ENCODE measurements at places on chromosomes 3 and 15.

- DNase-seq, result no peak
Observed at GRCh38 chr15:39326306-39326975, 254.4 kb upstream of the THBS1 start.

DNA sequence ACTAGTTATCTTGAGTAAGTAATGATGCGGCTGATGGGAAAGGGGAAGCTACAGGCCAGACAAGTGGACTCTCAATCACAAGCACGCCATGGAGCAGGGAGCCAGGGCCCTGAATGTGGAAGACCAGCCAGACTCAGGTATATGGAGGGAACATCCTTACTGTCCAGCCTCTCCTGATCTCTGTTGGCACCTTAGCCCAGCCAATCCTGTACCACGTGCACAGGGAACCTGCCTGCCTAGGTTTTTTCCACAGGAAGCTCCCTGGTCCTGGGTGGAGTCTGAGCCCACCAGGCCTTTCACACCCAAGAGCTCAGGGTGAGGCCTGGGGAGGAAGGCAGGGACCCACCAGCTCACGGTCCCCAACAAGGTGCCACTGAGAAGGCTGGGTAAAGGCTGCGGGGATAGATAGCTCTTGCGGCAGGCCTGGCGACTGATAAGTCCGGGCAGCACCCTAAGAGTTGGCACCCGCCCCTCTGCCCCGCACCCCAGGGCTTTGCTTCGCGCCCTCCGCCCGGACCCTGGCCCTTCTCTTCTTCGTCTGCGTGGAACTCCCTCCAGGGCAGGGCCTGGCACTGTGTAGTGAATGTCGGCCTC lies 933 bp upstream of the APEH start:
- DNase-seq, result no peak

DNA sequence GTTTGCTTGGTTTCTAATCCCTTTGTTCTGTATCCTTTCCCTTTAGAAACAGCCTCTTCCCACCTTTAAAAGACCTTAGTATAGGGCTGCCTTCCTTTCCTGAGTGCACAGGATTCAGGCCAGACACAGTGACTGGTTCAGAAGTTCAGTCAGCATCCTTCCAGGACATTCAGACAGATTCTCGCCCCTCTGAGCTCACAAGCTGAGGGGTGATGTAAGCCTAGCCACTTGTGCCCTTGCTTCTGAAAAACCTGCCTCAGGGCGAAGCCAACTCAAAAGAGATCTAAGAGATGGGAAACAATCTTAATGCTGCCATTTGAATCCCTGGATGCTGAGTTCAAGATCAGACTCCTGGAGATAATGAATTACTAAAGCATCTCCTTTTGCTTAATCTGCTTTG lies 6.7 kb upstream of the NSMCE3 start:
- DNase-seq, result no peak

DNA sequence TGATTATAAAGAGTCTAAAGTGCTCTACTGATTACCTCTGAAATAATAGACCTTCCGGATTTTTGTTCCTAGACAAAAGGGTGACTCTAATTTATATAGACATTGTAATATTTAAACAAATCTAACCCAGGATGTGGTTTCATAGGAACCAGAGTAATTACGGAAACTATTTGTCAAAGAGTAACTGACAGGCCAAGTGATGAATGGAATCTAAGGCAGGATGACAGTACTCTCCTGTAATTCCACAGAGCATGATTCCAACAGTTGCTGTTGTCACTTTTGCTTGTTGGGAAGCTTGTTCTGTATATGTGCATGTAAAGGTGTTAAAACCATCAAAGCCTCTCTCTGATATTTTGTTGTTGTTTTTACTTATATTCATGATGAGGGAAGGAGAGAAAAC lies 1141.0 kb downstream of the IGSF11 start:
- peak; percentile 20 for DNase-seq

DNA sequence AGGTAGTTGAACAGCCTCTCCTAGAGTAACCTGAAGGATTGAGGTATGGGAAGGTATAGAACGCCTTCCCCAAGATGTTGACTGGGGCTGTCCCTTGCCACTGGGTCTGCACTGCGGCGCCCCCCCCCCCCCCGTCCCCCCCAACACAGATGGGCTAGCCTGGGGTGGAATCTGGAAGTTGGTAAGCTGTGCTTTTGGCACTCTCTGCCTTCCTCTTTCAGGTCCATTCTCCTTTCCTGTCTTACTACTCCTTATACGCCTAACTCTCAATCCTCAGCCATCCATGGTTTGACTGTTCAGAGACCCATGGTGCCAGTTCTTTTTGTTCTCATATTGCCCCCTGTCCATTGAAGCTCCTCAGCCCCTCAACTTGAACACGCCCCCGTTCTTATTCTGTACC lies 42.8 kb downstream of the MAP2K1 start:
- DNase-seq, result no peak

GRCh38 chr15:88805031-88805780 lies 2.0 kb downstream of the ACAN start:
- DNase-seq, result no peak

- DNase-seq, result no peak
Observed at GRCh38 chr3:137771401-137772213, 7.5 kb downstream of the SOX14 start.

- no peak for DNase-seq
Observed at GRCh38 chr3:150723946-150724345, 20.2 kb upstream of the ERICH6 start.

- DNase-seq, result peak; percentile 70
Observed at GRCh38 chr3:177358091-177358976, 161.1 kb upstream of the TBL1XR1 start.

DNA sequence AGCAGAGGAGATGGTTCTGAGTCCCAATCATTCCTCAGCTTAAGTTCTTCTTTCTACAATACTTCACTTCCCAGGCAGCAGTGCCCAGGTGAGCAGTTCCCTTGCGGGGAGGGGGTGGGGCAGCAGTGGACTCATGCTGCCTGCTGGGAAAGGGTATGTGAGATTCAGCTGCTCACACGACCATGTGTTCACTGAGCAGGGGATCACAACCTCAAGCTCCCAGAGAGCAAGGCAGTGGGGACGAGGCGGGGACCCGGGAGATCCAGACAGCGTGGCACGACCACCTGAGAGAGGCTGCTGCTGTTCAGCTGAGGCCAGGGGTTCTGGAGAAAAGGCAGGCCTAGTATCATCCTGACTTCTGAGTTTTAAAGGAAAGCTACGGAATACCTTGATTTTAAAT lies 166.6 kb downstream of the XXYLT1 start:
- no peak for DNase-seq

GRCh38 chr3:172256101-172256734 lies 192.0 kb downstream of the GHSR start:
- no peak for DNase-seq

- DNase-seq, result peak; percentile 74
Observed at GRCh38 chr15:72722071-72722696, 36.2 kb downstream of the BBS4 start.

DNA sequence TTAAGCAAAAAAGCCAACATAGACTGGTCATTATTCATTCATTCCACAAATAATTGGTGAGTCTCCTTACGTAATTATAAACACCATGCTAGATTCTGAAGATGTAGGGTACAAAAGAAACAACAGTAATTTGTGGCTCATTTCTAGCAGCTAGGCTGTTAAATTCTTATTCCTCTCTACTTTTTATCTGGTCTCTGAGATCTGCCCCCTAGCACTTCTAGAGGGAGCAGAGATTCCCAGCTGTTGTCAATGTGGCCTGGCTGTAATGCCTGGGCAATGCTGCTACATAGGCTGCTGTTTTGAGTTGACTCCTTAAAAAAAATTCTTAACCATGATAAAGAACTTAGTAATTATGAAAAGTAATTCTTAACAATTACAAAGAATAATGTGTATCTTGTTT lies 434.9 kb upstream of the THRB start:
- no peak for DNase-seq

DNA sequence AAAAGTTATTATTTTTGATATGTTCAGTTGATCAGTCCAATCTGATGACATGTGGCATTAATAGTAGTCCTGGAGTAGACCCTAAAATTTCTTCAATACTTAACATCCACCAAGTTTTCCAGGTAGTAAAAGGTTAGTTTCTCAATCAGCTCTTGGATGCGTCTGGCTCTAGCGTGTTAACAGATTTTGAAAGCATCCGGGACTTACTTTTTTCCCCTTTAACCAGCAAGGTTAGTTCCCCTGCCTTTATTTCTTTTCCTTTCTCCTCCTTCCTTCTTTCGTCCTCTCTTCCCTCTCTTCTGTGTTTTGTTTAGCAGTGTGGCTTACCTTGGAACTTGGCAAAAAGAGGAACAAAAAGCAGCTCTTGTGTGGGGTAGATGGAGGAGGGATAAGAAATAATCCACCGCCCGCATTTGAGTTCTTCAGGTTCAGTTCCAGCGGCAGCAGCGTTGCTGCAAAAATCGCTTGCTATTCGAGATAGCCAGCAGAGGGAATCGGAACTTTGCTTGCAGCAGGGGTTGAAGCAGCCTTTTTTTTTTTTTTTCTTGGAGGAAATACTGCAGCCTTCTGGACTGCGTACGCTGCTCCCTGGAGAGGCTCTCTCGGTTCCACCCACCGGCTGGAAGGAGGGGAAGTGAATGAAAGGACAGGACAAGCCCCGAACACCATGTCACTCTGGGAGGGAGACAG lies at the start of gene RBMS3:
TSS of gene RBMS3 (plus strand) at position 668 of the 690 bp plus-strand sequence.
- DNase-seq, result peak; percentile 98

- DNase-seq, result no peak
Observed at GRCh38 chr3:27507111-27507510, 22.9 kb upstream of the SLC4A7 start.

- no peak for DNase-seq
Observed at GRCh38 chr3:122916580-122916979, 111.0 kb downstream of the SEMA5B start.

- DNase-seq, result no peak
Observed at GRCh38 chr3:462851-463250, 266.3 kb downstream of the CHL1 start.

- no peak for DNase-seq
Observed at GRCh38 chr3:127165694-127166485, 27.0 kb upstream of the PRR23E start.

DNA sequence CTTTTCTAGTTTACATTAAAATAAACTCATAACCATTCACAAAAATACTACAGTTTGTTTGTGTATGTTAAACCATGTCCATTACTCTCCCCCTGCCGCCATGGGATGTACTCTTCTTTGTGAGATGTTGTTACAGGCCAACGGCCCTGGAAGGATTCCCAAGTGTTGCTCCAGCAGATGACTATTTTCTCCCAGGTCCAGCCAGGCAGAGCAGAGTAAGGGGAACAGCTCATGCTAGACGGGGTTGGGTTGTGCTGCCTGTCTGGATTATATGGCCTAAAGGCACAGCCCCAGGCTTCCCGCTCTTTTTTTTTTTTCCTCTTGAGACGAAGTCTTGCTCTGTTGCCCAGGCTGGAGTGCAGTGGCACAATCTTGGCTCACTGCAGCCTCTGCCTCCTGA lies 24.5 kb upstream of the SLCO2A1 start:
- no peak for DNase-seq

DNA sequence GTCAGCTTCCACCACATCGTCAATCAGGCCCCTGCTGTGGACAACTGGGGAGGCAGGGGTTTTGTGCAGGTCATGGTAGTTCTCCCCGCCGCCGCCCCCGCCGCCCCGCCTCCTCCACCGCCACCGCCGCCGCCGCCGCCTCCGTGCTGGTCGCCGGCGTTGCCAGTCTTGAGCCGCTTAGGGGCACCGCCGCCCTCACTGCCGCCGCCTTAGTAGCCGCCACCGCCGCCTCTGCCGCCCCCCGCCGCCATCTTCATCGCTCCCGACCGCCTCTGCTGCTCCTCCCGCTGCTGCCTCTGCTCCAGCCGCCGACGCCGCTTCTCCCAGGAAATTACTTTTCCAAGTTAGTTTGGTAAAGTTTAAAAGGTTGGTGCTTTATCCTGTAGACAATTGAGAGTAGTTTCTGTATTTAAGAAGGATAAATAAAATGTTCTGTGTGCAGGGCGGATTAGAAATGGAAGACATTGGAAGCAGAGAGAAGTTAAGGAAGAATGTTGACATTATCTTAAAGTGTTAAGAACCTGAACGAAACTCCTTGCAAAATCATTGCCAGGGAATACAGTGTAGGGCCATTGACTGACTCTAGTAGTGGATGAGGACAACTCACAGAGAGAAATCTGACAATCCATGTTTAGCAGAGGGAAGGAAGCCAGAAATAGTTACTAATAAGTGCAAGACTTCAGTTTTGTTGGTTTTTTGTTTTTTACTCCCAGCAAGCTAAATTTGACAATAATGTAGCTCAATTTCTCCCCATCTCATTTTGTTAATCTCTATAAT lies 53.0 kb upstream of the GOLGA8A start:
- no peak for DNase-seq

GRCh38 chr3:129377615-129378014 lies 50.8 kb downstream of the EFCAB12 start:
- DNase-seq, result no peak

Data from fibroblast of skin of scalp (primary cell).